ENCODE measurements at places on chromosomes 4 and X. TPM values are rescaled to one million over a fixed set of nuclear protein-coding genes. Genes with fewer than 3 reads are reported as not detected.

The SCOC gene
- 41.7 TPM for total RNA-seq

The PSAPL1 gene
- not detected for total RNA-seq

The UGT2B17 gene
- total RNA-seq = not detected

The CTAG1B gene
- not detected for total RNA-seq

The MAGEH1 gene
- 45.7 TPM for total RNA-seq

The IL3RA gene
- 0.26 TPM for total RNA-seq

The HSFX1 gene
- total RNA-seq = 0.66 TPM

The KCNIP4 gene
- total RNA-seq = not detected

The TDO2 gene
- total RNA-seq = 0.53 TPM

The CENPVL3 gene
- total RNA-seq = not detected

The PLXNB3 gene
- 4.3 TPM for total RNA-seq

The ARMCX1 gene
- 75.3 TPM for total RNA-seq

The SCML2 gene
- 1.2 TPM for total RNA-seq

The ADH1A gene
- total RNA-seq = 0.19 TPM

The GYPE gene
- 3.6 TPM for total RNA-seq

The METAP1 gene
- total RNA-seq = 19.9 TPM

The ARHGAP6 gene
- total RNA-seq = 9.9 TPM

The MAMLD1 gene
- total RNA-seq = 0.92 TPM

The DOCK11 gene
- total RNA-seq = 13.1 TPM

The ZAR1 gene
- 0.06 TPM for total RNA-seq

The BGN gene
- total RNA-seq = 56.3 TPM

The APLN gene
- total RNA-seq = 9.2 TPM

The NALF2 gene
- total RNA-seq = not detected

The MND1 gene
- total RNA-seq = 6.9 TPM

The EDA2R gene
- 8.3 TPM for total RNA-seq

The GABRB1 gene
- total RNA-seq = 5.8 TPM

The GAGE12H gene
- total RNA-seq = not detected

The TRAM1L1 gene
- 0.50 TPM for total RNA-seq

The LNX1 gene
- 16.6 TPM for total RNA-seq

All from aortic smooth muscle cell (primary cell).